ENCODE measurements at places on chromosomes 13 and 19.

GRCh38 chr19:4505570-4506448 is 12.5 kb downstream of the PLIN4 start:
- no peak for DNase-seq

GRCh38 chr13:94218537-94218936 is 260.9 kb downstream of the DCT start:
- DNase-seq: no peak

GRCh38 chr13:22110368-22110767 is 439.5 kb downstream of the FGF9 start:
- DNase-seq: no peak

DNA sequence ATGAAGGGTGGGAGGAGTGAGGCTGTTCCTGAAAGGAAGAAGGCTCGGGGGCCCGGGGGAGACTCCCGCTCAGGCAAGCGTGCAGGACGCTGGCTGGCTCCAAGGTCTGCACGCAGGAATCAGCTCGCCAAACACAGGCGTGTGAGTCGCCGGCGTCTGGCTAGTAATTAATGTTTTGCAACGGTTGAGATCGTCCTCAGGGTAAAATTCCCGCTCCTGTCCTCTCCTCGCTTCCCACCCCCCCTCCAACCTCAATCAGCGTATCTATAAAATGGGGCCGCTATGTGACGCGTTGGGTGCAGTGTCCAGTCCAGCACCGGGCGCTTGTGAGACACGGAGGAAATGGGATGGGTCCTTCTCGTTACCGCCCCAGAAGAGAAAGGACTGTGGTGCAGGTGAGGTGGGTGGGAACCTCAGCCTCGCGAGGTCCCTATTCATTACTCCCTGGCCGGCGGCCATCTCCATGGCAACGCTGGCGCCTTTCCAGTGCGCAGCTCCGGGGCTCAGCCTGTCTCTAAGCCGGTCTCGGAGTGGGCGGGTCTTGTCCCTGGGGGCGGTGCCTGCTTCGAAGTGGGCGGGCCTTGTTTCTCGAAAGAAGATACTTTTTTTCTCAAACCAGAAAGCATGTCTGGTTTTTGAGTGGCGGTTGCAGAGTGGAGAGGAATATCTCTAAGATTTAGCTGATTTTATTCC is 6.5 kb upstream of the ZNF579 start:
- peak; percentile 96 for DNase-seq

DNA sequence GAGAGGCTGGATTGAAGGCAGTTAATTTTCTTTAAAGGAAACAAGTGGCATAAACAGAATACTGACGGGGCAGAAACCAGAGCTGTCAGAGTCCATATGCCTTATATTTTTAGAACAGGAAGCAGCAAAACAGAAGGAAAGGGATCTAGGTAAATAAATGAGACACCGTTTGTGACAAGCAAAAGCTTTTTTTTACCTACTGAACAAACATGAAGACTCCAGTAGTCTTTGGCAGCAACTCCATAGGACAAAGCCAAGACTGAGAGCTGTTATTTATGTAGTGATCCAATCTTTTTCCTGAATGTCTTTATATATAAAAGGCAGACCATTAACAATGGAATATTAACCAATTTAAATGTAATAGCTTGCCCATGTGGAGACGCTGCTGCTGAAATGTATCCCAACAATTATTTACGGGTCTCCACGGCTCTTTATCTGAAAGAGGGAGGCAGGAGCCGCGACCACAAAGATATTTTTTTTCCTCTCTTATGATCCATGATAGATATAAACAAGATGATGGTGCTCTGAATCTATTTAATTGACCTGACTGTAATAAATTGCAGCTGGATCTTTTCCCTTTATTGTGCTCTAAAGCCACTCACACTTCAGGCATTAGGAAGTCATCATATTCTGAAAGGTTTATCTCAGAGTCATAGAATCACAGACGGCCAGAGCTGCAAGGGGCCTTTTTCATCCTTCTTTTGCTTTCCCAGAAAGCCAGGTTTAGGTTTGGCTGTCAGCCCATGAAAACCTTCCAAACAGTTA is 687.8 kb downstream of the EFNB2 start:
- DNase-seq: no peak

- no peak for DNase-seq
Measured at GRCh38 chr13:79775830-79776229, 294.9 kb downstream of the NDFIP2 start.

- no peak for DNase-seq
Measured at GRCh38 chr13:40116008-40116407, 460.5 kb downstream of the COG6 start.

- no peak for DNase-seq
Measured at GRCh38 chr19:31436121-31436776, 87.0 kb upstream of the TSHZ3 start.

DNA sequence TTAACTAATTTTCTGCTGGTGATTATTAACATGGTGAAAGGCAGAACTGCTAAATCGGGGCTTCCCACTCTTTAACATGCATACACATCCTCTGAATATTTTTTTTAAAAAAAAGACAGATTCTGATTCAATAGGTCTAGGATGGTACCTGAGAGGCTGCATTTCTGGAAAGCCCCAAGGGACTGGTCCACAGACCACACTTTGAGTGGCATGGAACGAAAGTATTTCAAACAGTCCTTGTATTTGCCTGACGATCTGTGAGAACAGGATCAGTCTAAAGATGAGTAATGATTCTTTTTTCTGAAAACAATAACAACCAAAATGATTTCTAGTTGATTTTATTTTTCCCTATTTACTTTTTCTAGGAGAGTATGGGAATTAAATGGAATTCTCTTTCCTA is 16.7 kb upstream of the SPART start:
- no peak for DNase-seq

GRCh38 chr13:54415753-54416366 is 1387.2 kb downstream of the OLFM4 start:
- no peak for DNase-seq

GRCh38 chr13:48334534-48335127 is 31.1 kb downstream of the RB1 start:
- DNase-seq: no peak

- DNase-seq: no peak
Measured at GRCh38 chr19:29364224-29364726, 151.3 kb upstream of the UQCRFS1 start.

Measured in activated CD4-positive, alpha-beta T cell treated with anti-CD3 and anti-CD28 coated beads for 24 hours (primary cell).